HS-27A (cell line): ENCODE measurements at places on chromosomes 4 and X.

GRCh38 chrX:110667706-110668105, 127.9 kb downstream of the CHRDL1 start:
- DNase-seq: no peak

DNA sequence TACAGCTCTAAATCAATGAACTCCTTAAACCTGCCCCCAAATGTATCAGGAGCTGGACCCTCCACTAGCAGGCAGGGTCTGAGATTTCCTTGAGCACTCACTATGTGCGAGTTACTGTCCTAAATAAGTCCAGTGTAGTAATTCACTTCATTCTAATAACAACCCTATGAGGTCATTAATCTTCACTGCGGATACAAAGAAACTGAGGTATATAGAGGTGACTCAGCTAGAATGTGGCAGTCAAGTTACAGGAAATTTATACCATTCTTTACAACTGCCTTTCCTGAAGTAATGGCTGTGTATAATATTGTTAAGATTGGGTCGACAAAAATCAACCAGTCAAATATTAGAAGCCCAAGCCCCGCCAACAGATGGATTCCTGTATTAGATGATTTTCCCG, 473.9 kb upstream of the FTHL17 start:
- DNase-seq: no peak

GRCh38 chrX:155611302-155611701, 1.4 kb downstream of the TMLHE start:
- DNase-seq: no peak

DNA sequence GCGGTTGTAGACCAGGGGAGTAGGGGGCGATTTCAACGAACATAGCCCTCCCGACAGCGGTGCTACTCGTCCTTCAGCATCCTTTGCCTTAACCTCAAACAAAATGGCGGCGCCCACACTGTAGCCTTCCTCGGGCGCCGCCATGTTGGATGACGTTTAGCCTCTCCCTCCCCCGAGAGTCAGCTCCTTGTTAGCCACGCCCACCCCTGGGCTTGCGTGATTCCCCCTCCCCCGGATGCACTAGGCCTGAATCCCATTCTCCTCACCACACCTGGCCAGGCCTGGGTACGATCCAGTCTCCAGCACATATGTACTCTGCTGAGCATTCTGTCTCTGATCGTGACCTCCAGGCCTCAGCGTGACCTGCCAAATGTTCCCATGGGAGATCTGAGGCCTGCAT, 49.0 kb upstream of the ZNF157 start:
- DNase-seq: no peak

DNA sequence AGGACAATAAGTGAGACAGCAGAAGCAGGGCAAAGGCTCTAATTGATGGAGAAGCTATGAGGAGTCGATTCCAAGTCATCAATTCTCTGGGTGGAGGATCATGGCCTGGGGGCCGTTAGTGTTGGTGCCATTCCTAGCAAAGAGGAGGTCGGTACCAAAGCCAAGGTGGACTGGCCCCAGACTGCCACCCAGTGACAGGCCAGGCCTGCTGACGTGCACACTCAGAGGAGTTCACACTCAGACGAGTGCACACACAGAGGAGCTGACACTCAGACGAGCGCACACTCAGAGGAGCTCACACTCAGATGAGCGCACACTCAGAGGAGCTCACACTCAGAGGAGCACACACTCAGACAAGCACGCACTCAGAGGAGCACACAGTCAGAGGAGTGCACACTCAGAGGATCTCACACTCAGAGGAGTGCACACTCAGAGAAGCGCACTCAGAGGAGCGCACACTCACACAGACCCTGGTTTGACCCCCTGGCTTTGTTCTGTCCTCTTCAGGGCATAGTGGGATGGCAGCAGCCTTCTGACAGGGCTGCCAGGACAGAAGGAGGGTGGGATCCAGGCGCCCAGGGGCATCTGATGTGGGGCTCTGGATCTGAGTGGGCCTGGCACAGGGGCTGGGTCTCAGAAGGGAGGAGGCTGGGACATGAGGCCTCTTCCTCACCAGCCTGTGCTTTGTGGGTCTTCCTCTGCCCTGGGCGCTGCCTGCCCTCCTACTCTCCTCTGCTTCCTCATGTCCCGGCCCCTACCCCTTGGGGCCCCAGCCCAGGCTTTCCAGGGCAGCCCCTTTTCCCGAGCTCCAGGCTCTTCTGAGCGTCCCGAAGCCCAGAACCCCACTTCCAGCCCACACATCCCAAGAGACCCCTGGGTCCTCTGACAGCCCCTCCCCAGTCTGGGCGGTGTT, 41.7 kb upstream of the NKX1-1 start:
- no peak for DNase-seq

GRCh38 chrX:7334253-7334935, 186.4 kb upstream of the PUDP start:
- DNase-seq: peak; percentile 20

DNA sequence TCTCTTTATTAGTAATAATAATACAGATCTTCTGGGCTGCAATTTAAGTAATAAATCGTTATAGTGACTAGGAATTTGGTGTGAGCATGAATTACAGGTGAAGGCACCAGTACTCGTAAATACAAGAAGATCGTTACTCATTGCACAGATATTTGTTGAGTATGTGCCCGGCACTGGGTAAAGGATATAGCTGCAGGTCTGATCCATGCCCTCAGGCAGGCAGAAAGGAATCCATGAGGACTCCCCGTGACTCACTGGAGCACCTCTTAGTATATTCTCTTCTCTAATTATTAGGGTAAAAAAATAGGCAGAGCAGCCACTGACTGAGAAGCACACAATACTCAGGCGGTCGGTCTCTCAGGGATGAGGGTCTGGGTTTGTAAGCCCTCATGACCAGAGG, 868.3 kb downstream of the RAB28 start:
- no peak for DNase-seq

- no peak for DNase-seq
Measured at GRCh38 chr4:168558599-168558998, 61.7 kb downstream of the PALLD start.

DNA sequence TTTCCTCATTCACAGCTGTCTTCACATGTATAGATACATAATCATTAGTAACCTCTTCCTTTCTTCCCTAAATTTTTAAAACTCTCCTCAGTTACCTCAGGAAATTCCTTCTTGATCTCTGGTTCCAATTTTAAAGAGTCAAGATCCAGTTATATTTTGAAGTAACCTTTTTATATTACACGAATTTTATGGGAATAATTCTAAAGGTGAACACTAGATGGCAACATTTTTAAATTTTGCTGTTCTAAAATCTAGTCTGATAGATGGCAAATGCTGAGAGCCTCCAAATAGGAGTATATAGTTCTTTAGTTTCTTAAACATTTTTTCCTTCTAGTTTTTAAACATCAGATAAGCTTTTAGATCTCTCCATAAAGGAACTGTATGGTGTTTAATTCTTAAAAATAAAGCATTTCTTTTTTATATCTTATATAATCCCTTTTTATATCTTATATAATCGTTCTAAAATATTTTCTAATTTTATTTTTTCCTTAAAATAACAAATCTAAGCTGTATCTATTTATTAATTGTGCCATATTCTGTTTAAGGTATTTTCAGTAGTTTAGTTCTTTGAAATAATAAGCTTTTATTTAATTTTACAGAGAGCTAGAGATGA, 37.9 kb upstream of the PAPSS1 start:
- DNase-seq: no peak

DNA sequence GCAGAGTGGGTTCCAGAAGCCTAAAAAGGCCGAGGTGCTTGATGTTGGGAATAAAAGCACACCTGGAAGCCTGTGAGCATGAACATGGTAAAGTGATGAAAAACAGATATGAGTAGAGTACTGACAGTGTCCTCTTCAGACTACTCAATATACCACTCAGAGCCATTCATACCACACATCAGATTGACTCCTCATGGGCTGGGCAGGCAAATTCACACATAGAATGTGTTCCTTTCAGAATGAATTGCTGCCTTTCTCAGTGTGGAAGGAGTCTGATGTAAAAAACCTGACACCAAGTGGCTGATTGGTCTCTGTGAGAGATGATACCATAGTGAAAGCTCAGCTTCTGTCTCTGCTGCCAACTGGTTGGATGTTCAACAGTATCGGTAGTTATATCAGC, 442.7 kb downstream of the RAPGEF2 start:
- DNase-seq: no peak

DNA sequence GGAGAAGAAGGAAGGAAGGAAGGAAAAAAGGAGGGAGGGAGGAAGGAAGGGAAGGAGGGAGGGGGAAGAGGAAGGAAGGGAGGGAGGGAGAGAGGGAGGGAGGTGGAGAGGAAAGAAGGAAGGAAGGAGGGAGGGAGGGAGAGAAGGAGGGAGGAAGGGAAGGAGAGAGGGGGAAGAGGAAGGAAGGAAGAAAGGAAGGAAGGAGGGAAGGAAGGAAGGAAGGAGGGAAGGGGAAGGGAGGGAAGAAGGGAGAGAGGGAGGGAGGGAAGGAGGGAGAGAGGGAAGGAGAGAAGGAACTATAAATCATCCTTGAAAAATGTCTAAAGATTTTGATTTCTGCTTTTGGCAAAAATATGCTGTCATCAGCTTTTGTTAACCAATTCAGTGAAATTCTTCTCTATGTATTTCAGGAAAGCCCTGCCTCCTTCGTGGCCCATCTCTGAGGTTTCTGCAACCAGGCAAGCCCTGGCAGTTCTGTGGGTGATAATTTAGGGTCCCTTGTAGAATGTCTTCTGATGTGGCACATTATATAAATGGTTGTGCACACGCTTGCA, 7.1 kb upstream of the HOPX start:
- DNase-seq: no peak

GRCh38 chrX:38692961-38693360, 108.3 kb upstream of the MID1IP1 start:
- DNase-seq: no peak

- peak; percentile 69 for DNase-seq
Measured at GRCh38 chrX:45803383-45803921, 602.8 kb upstream of the DIPK2B start.

- DNase-seq: no peak
Measured at GRCh38 chrX:48749182-48749581, 12.4 kb upstream of the GLOD5 start.

GRCh38 chr4:155249016-155249566, 40.7 kb downstream of the NPY2R start:
- no peak for DNase-seq

DNA sequence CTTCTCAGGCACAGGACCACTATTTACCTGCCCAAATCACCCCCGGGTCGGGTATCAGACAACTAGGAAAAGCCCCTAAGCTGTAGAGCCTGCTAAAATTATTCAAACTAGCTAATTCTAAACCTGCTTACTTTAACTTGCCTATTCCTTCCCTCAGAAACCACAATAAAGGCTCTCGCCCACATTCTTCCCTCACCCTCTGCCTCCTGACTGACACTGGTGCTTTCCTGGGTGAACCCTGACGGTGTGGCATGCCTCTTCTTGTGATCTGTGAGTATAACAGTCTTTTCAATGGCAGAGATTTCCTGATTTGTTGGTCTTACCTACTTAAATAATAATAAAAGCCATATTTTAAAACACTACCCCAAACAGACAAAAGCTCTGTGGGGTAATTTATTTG, 242.1 kb upstream of the ZCCHC13 start:
- DNase-seq: no peak

- DNase-seq: no peak
Measured at GRCh38 chr4:20043991-20044390, 207.7 kb upstream of the SLIT2 start.

- DNase-seq: no peak
Measured at GRCh38 chr4:169744601-169745000, 13.1 kb downstream of the HPF1 start.

GRCh38 chr4:36088542-36088941, 155.8 kb downstream of the ARAP2 start:
- no peak for DNase-seq

GRCh38 chrX:51459125-51459524, 37.3 kb downstream of the NUDT11 start:
- DNase-seq: no peak

DNA sequence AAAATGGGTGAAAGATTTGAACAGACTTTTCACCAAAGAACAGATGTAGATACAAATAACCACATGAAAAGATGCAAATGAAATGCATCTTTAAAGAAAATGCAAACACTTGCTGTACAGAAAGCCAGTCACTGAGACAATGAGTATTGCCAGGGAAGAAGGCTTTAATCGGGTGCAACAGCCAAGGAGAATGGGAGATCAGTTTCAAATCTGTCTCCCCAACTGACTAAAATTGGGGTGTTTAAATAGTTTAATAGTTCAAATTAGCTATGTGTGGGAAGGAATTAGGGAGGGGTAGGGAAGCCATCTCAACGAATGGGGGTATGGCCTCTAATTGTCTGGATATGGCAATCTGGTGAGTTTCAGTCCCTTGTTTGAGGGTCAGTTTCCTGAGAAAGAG, 295.4 kb downstream of the PTTG2 start:
- DNase-seq: no peak

- no peak for DNase-seq
Measured at GRCh38 chr4:29058531-29058930, 1661.6 kb upstream of the PCDH7 start.

DNA sequence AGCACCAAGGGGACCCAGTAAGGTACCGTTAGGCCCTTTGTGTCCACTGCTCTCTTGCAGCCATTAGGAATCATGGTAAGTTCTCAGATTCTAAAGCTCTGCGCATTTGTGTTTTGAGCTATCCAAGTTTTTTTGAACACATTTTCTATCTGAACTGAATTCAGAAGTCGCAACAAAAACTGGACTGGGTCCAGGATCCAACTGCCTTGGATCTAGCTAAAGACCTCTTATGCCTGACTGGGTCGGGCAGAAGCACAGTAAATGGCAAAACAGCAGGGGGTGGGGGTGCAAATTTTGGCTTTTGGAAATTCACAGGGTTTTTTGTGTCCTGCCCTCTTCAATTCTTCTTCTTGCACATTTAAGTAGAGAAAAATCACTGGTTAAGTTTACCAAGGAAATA, 30.0 kb downstream of the RCHY1 start:
- DNase-seq: no peak

- DNase-seq: no peak
Measured at GRCh38 chrX:15855568-15856221, 1.1 kb upstream of the AP1S2 start.

GRCh38 chr4:55512922-55513571, 33.7 kb downstream of the CLOCK start:
- no peak for DNase-seq
